ENCODE measurements at places on chromosomes 4 and X.
A peak's percentile ranks its signal among the peaks of the same experiment; 100 is the strongest.

GRCh38 chrX:37380924-37381323 lies 31.8 kb downstream of the PRRG1 start:
- peak; percentile 53 for DNase-seq

DNA sequence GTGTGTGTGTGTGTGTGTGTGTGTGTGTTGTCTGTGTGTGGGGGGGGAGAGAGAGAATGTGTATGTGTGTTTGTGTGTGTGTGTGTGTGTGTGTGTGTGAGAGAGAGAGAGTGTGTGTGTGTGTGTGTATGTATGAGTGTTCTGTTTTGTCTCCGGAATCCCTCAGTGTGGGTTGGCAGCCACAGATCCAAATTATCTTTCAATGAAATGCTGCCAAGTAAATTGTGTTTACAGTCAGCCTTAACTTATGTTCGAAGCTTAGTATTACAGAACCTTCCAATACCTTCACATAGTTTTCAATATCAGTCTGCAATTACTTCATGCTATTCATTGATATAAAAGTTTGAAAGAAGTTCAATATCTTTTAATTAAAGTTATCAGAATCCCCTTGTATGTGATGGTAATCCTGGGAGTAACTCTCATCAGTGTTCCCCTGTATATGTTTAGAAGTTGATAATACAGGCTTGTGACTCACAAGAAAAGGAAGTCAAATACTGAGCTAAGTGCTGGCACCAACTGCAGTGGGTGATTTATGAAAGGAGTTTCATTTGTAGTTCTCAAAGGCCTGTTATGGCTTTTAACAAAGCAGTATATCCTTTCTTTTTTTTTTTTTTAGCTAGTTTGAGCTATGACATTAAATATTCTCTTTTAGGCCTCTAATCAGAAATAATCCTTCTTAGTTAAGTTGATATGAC lies 51.6 kb upstream of the HTR2C start:
- DNase-seq, result no peak

GRCh38 chr4:185464183-185464582 lies 7.3 kb downstream of the CCDC110 start:
- no peak for DNase-seq

DNA sequence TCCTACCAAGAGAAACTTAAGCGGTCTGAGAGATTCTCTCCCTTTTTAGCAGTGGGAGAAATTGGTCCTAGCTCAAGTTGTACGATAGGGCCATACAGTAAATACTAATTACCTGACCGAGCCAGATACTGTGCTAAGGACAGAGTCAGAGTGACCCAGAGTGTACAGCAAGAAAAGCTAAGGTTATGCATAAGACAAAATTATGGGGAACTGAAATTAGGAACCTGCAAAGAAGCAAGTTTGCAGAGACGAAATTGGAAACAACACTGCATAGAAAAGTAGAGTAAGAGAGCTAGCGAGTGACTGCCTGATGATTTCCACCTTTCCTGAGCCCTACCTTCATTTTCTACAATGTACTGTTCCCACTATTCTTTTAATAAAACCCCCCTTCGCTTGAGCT lies 278.1 kb downstream of the NKX6-1 start:
- no peak for DNase-seq

Data from fibroblast of skin of right biceps (primary cell).